ENCODE measurements at places on chromosomes 5 and 9. TPM values are rescaled to one million over a fixed set of nuclear protein-coding genes. Genes with fewer than 3 reads are reported as not detected.

DNA sequence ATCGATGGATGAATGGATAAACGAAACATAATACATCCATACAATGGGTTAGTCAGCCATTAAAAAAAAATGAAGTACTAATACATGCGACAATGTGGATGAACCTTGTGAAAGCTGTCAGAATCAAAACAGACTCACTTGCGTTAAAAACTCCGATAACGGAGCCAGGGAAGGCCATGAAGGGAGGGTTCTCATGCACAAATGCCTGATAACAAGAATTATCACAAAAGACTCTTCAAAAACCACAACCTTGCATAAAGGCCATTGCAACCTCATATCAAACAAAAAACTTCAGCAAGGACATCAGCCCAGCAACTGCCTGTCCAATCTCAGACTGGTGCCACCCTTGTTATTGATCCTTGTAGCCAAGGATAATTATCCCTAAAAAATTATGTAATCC is 13.7 kb downstream of the ERMP1 start:
- ATAC-seq, result no peak

- no peak for ATAC-seq
Observed at GRCh38 chr5:366541-367357, 45.2 kb downstream of the AHRR start.

GRCh38 chr5:118211606-118212005 is 776.7 kb downstream of the DTWD2 start:
- ATAC-seq, result no peak

- ATAC-seq, result no peak
Observed at GRCh38 chr5:79936002-79936645, 54.9 kb downstream of the MTX3 start.

DNA sequence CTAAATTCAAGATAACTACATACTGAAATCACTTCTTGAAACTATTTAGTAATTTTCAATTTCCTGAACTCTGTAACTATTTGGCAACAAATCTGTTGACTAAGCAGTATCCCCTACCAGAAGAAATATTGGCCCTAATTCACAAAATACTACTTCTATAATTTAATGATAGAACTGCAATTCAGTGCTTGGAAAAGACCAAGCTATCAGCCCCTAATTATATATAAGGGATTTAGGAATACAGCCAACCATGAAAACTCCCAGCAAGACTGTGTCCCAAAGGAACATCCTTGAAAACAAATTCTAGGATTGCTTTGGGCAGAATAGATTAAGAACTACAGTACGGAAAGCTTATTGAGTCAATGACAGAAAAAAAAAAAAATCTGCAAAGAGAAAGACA is 169.2 kb downstream of the RAB3C start:
- no peak for ATAC-seq

- ATAC-seq, result no peak
Observed at GRCh38 chr5:87649455-87649854, 236.7 kb upstream of the CCNH start.

GRCh38 chr9:89400403-89401116 is 82.3 kb downstream of the SECISBP2 start:
- ATAC-seq, result peak; percentile 29

DNA sequence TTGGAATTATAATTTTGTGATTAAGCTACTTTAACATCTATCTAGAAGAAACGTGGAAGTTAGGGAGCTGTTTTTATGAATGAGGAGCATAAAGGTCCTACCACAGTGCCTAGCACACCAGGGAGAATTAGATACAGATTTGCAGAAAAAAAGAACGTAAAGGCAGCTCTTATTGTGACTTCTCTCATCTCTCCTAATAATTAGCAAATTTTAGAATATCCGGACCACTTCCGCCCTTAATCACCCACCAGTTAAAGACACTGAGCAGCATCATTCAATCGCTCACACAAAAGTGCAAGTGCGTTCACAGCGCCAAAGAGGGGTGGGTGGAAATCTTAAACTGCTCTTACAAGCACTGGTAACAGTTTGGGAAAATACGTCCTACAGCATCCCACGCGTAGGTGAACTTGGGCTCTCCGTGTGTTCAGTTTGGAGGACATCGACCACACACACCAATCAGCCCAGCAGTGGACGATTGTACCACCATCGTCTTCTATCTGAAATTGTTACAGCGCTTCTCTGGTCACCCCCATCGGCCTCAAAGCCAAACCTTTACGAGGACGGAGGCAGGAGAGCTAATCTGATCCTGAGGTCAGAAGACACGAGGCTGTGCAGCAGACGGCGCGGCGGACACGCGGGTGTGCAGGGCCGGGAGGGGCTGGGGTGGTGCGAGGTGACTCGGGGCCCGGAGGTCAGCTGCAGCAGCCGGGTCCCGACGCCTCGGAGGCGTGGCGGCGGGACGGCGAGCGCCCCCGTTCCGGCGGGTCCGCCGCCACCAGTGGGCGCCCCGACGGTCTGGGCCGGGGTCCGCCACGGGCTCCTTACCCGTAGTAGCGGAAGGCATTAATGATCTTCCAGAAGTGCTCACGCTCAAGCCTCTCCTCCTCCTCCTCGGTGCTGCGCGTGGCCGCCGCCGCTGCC is 646 bp downstream of the CARNMT1 start:
- peak; percentile 65 for ATAC-seq

DNA sequence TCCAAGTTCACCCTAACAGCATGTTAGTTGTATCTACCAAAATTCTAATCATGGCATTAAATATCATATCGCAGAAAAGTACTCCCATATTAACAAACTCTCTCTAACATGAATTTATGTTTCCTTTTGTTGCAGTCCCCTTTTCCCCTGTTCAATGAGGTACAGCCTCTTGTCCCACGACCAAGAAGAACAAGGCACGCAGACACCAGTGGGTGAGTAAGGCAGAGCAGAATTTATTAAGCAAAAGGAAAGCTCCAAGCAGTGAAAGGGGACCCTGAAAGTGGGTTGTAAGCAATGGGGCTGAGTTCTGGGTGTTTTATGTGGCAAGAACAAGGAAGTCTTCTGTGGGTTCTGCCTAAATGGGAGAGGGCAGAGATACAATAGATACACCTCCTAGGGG is 183.5 kb downstream of the LURAP1L start:
- no peak for ATAC-seq

- peak; percentile 88 for ATAC-seq
Observed at GRCh38 chr5:61866930-61867329, 439.1 kb upstream of the KIF2A start.

DNA sequence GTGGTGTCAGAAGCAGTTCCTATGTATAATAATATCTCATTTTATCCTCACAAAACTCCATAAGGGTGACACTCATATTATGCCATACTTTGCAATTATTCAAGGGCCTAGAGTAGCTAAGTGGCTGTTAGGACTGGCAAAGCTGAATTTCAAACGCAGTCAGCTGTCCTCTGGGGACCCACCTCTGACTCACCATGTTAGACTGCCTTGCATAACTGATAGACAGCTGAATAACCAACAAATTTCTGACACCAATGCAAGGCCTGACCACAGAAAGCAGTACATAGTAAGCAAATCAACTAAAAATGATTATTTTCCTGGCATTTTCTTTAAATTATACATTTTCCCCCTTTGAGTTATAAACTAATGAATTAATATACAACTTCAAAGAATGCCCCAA is 251.6 kb upstream of the PTGER4 start:
- no peak for ATAC-seq

DNA sequence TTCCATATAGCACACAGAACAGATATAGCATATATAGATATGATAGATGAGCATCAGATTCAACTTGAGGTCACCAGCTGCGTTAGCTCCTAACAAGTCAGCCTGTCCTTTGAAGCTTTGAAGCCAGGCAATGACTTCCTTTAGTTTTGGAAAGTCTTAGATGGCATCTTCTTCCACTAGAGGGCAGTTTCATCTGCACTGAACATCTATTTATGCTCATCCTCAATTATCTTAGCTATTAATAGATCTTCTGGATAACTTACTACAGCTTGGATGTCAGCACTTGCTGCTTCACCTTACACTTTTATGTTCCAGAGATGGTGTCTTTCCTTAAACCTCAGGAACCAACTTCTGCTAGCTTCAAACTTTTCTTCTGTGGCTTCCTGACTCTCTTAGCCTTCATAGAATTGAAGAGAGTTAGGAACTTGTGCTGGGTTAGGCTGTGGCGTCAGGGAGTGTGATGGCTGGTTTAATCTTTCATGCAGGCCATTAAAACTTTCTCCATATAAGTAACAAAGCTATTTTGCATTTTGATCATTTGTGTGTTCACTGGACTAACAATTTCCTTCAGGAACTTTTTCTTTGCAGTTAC is 1401.4 kb downstream of the EFNA5 start:
- ATAC-seq, result no peak

DNA sequence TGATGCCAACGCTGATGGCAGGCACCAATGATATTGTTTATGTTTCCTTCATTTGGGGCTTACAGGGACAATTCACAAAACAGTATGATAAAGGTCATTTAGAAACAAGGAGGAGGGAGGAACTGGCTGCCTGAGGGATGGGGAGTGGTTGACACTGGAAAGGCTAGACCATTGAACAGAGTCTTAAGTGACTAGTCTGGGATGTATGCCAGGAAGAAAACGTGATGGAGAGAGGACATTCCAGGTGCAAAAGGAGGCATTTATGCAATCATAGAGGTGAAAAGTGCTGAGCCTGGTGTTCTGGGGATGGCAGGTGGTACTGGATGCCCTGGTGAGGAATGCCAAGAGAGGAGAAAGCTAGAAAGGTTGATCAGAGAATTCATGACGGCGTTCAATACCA is 153.4 kb downstream of the ZNF462 start:
- no peak for ATAC-seq

DNA sequence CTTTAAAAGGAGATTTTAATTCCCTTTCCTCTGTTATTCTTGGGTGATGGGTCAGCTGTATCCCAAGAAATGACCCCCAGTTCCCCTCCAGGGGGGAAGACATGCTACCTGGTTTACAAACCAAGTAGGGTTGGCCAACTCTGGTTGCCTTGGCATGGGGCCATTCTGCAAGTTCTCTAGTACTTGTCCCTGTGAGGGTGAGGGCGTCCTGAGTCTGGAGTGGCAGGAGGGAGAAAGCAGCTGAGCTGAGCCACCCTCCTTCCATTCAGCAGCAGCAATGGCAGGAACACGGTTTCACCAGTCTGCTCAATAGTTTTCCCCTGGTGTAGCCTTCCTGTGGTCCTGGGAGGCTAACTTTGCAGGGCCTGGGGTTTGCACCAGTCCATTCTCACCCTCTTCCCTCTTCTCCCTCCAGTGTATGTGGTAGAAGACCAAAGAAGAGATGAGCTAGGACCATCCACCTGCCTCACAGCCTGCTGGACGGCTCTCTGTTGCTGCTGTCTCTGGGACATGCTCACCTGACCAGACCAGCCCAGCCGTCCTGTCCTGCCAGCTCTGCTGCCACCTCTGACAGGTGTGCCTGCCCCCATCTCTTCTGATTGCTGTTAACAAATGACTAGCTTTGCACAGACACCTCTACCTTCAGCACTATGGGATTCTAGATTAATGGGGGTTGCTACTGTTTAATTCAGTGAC is 59.9 kb downstream of the PFDN1 start:
- peak; percentile 19 for ATAC-seq

- no peak for ATAC-seq
Observed at GRCh38 chr5:893711-894110, 1.0 kb downstream of the TRIP13 start.

- ATAC-seq, result no peak
Observed at GRCh38 chr5:180047667-180048066, 23.9 kb downstream of the RNF130 start.

Gene KIAA0825
- 2.2 TPM for total RNA-seq

Gene TTC16
- not detected for total RNA-seq

Gene IFNE
- total RNA-seq, result 5.6 TPM

Gene TMEM174
- not detected for total RNA-seq

Gene SPINK7
- 138 TPM for total RNA-seq

Gene PCDHGA5
- 0.72 TPM for total RNA-seq
